ENCODE measurements at places on chromosomes 4 and X.

DNA sequence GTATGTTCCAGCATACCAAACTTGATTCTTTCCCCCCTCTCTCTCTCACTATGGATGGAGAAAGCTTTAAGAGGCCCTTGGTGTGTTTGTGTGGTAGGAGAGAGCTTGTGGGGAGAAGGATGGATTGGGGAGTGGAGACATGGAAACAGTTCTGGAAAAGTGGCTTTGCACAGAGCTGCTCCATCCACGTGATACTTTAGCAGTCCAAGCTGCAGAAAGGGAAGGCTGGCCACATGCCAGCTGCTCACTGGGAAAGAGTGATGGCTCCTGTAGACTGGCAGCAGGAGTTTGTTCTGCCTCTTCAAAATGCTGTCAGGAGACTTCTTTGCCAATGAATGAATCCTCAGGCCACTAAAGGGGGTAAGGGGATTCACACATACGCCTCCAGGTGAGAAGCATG lies 21.7 kb upstream of the SEC24B start:
- DNase-seq: peak; percentile 64

- DNase-seq: peak; percentile 78
These were observed 608 bp downstream of the RAPGEF2 start for GRCh38 chr4:159103384-159103990.

- no peak for DNase-seq
These were observed 16.9 kb downstream of the STAP1 start for GRCh38 chr4:67575232-67576058.

- peak; percentile 22 for DNase-seq
These were observed 726.7 kb downstream of the C4orf33 start for GRCh38 chr4:129822701-129823100.

GRCh38 chrX:16172391-16172790 lies 5.1 kb downstream of the MAGEB17 start:
- no peak for DNase-seq

DNA sequence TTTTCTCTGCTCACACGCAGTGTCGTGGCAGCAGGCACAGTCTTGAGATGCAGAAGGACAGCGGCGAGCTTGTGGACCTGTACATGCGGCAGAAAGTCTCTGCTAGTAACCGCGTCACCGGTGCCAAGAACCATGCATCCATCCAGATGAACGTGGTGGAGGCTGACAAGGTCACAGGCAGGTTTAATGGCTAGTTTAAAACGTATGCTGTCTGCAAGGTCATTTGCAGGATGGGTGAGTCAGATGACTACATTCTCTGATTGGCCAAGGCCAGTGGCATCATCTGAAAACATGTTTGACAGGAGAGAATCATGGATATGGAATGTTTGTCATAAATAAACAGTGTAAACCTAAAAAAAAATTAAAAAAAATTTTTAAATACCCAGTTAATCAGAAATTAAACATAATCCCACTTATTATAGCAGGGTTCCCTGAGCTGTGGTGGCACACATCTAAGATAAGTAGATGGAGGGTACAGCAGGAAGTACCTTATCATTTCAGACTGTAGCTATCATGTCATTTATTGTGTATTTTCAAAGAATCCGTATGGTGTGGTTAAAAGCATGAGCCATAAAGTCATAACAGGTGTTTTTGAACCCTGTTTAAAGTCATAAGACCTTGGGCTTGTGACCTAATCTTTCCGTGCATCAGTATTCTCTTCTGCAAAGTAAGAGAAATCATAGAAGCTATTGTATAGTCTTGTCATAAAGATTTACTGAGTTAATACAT lies 7.5 kb upstream of the BMP2K start:
- DNase-seq: no peak

DNA sequence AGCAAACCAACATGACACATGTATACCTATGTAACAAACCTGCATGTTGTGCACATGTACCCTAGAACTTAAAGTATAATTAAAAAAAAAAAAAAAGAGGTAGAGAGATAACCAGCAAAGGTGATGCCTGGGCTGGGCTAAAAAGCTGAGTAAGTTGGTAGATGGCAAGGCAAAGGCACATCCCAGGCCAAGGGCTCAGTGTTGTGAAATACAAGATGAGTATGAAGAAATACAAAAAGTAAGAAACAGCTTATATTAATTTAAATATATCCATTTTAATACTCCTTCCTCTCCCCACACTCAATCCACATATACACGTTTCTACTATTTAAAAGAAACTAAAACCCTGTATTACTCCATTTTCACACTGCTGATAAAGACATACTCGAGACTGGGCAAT lies 25.8 kb downstream of the TEC start:
- no peak for DNase-seq

GRCh38 chrX:76279007-76279406 lies 106.1 kb downstream of the PBDC1 start:
- peak; percentile 43 for DNase-seq

- no peak for DNase-seq
These were observed 48.5 kb upstream of the ZNF157 start for GRCh38 chrX:47321823-47322371.

DNA sequence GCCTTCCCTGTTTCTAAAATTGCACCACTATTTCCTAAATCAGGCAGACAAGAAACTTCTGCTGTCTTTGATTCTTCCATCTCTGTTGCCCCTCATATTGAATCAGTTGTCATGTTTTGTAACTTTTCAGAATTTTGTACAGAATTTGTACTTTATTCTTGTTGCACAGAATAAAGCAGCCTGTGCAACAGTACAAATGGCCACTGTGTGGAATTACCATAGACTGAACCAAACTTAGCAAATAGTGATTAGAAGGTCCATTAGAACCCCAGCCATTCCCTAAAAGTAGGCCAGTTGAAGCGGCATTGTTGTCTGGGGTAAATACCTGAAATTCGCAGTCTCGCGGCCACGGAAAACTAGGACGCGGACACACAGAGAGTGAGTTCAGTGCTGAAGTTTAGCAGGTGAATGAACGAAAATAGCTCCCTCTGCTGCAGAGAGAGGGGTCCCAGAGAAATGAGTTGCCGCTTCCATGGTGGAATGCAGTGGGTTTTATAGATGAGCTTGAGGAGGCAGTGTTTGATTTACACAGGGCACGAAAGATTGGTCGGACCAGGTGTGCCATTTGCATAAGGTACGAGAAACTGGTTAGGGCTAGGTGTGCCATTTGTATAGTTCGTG lies 71.8 kb downstream of the C4orf33 start:
- no peak for DNase-seq

DNA sequence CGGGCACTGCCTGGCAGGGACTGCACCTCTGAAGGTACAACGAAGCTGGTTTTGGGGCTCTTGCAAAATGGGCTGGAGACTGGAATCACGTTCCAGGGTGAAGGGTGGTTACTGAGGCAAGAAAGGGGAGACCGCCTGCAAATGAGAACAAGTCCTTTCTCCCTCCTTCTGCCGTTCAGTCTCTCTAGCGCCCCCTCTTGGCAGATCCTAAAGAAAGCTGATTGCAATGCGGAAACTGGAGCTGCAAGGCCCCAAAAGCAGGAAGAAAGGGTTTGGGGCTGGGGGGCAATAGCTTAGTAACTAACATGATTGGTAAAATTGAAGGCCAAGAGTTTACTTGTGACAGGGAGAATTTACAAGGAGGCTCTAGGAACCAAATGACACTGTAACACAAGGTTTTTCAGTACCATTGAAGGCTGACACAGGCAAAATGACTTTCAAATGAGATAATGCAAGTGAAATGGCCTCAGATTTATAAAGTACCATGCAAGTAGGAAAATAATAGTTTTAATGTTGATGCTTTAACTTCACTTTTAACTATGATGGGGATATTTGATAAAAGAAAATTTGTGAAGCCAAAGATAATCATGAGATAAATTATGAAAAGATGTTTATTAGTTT lies 222.7 kb upstream of the HAND2 start:
- peak; percentile 10 for DNase-seq

DNA sequence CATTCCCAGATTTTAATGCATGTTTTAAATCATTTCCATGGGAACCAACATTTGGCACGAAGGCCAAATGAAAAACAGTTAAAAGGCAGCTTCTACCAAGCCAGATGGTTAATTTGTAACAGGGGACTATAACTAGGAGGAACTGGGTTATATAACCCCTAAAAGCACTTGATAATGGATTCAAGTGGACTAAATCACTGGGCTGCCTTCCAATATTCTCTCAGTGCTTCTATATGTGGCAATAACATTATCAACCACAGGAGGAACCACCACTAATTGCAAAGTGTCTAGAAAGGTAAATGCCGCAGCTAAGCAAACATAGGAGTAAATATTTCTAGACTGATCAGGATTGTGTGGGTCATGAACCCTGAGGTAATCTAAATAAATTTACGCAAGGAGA lies 391.5 kb downstream of the UBE2NL start:
- DNase-seq: no peak

- DNase-seq: no peak
These were observed 77.2 kb upstream of the NEIL3 start for GRCh38 chr4:177232473-177232872.

- no peak for DNase-seq
These were observed 139.1 kb upstream of the ZIC3 start for GRCh38 chrX:137426695-137427425.

Measured in cardiac muscle cell (in vitro differentiated cells and primary cell).